Renal cortex interstitium (tissue), 15 donors: ENCODE measurements at places on chromosomes 16 and 17. TPM values are rescaled to one million over a fixed set of nuclear protein-coding genes. Genes with fewer than 3 reads are reported as not detected.

DNA sequence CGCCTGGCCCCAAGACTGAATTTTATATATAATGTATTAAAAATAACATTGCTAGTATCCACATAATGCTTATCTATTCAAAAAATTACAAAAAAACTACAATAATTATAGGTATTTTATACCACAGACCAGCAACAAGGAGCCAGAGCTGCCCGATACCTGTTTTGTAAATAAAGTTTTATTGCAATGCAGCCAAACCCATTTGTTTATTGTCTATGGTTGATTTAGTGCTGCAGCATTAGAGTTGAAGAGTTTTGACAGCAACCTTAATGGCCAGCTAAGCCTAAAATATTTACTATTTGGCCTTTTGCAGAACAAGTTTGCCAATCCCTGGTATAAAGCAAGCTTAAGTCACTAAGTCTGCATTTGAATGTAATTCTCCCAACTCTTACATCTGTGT lies 5.6 kb downstream of the MEIOC start:
- no peak for DNase-seq

DNA sequence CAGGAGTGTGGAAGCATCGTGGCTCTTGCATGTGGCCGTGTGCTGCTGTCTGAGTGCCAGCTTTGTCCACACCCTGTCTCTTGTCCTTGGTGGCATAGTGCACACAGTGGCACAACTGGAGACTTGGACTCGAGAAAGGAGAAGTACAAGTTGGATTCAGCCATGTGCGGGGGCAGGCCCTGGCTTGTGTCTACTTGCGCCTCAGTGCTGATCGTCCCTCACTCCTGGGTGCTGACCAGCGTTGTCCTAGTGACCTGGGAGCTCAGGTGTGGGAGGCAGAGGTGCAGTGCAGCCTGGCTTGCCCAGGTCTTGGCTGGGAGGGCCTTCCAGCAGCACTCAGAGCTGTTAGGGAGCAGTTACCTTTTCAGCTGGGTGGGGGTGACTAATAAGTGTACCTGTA lies 20.6 kb downstream of the MPRIP start:
- DNase-seq: no peak

GRCh38 chr17:1762233-1762900 lies 507 bp downstream of the SERPINF1 start:
- no peak for DNase-seq

KAT2A gene
- 70.9 TPM for polyA plus RNA-seq

LYRM9 gene
- polyA plus RNA-seq: 36.1 TPM

EVI2B gene
- 1.9 TPM for polyA plus RNA-seq

TP53TG3B gene
- polyA plus RNA-seq: not detected

TSPOAP1 gene
- polyA plus RNA-seq: 46.5 TPM

TRPV2 gene
- polyA plus RNA-seq: 1.8 TPM

ZFHX3 gene
- polyA plus RNA-seq: 20.2 TPM

FKBP10 gene
- 133 TPM for polyA plus RNA-seq
